ENCODE measurements at places on chromosomes 4 and X. TPM values are rescaled to one million over a fixed set of nuclear protein-coding genes. Genes with fewer than 3 reads are reported as not detected.

ASB5 gene
- 0.25 TPM for total RNA-seq

REELD1 gene
- total RNA-seq = 0.66 TPM

OPN1LW gene
- not detected for total RNA-seq

EPGN gene
- total RNA-seq = 1.6 TPM

MID1 gene
- total RNA-seq = 54.1 TPM

STPG2 gene
- 1.1 TPM for total RNA-seq

S100G gene
- not detected for total RNA-seq

EDA2R gene
- 2.5 TPM for total RNA-seq

XAGE1A gene
- total RNA-seq = not detected

PRR32 gene
- not detected for total RNA-seq

XK gene
- total RNA-seq = 1.3 TPM

MBTPS2 gene
- 13.4 TPM for total RNA-seq

TLR6 gene
- 6.1 TPM for total RNA-seq

ZAR1 gene
- not detected for total RNA-seq

AGTR2 gene
- total RNA-seq = 0.19 TPM

ARMCX4 gene
- 16.0 TPM for total RNA-seq

NDNF gene
- total RNA-seq = 1.6 TPM

DMRTC1B gene
- 2.0 TPM for total RNA-seq

MAB21L2 gene
- total RNA-seq = 0.09 TPM

MAGEA3 gene
- total RNA-seq = not detected

TMEM144 gene
- 9.8 TPM for total RNA-seq

IL13RA2 gene
- 0.31 TPM for total RNA-seq

TEX13D gene
- not detected for total RNA-seq

EMCN gene
- 48.1 TPM for total RNA-seq

HERC5 gene
- total RNA-seq = 6.5 TPM

CC2D2A gene
- total RNA-seq = 26.7 TPM

LRCH2 gene
- 2.4 TPM for total RNA-seq

Data from kidney (tissue), 22 donors.